Left lobe of liver (tissue), 2 donors: ENCODE measurements at places on chromosomes 7 and 10.
A peak's percentile ranks its signal among the peaks of the same experiment; 100 is the strongest.

GRCh38 chr10:70106958-70107791 is 25.4 kb downstream of the AIFM2 start:
- DNase-seq: no peak

GRCh38 chr7:106225856-106226255 is 58.9 kb downstream of the NAMPT start:
- no peak for DNase-seq

DNA sequence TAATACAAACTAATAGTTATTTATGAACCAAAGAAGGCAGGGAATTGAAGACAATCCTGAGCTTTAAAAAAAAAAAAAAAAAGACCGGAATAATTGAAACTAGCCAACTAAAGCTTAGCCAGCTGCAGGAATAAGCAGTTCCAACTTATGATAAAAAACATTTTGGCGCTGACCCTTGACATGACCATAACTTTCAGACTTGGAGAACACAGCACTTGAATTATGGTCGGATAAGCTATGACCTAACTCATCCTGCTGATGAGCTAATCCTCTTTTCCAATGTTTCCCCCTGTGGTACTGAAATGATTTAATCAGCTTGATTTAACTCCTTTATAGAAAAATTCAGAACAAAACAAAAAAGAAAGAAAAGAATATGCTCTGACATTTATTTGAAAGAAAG is 181.8 kb downstream of the DGKB start:
- no peak for DNase-seq

DNA sequence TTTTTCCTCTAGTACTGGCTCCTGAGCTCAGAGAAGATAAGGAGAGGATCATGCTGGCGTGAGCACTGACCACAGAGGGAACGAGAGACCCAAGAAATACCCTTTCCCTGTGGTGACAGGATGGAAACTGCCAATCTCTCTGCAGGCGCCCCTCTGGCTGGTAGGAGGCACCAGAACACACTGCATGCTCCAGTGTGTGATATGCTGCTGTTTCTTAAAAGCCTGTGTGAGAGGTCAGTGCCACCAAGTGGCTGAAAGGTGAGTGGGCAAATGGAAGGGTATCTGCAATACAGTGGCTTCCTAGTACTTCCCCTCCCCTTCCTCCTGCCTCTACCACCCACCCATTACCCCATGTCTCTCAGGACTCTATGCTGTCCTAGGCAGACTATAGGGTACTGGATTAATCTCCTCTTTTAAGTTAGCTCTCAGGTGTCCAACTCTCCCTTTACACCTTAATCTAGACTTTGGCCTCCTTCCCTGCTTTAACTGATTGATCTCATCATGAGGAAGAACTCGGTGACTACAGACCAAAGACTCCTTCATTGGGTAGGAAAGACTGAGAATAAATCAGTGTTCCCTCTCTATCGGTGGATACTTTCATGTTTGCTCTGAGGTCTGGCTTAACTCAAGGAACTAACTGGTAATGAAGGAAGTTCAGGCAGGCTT is 283.6 kb downstream of the ADRA2A start:
- peak; percentile 44 for DNase-seq

- DNase-seq: no peak
These were observed 67.7 kb downstream of the GPAM start for GRCh38 chr10:112115781-112116385.

- no peak for DNase-seq
These were observed 50.5 kb upstream of the COBL start for GRCh38 chr7:51366930-51367613.

- DNase-seq: no peak
These were observed 139.7 kb upstream of the PCBD1 start for GRCh38 chr10:71028066-71028465.

DNA sequence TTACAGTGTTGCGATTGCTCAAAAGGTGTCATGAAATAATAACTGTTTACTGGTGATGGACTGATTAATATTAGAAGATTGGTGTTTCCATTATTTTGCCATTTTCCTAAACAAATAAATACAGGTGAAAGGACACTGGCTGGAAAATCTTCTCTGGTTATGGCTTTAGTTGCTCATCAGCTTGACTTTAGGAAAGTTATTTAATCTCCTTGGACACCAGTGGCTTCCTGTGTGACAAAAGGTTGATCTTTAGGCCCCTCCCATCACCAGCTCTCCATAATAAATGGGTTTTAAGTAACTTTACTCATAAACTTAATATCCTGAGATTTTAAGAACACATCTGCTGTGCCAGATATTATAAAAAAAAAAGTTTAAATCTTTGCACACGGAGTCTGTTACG is 737 bp downstream of the CABCOCO1 start:
- DNase-seq: no peak

- DNase-seq: no peak
These were observed 440.1 kb upstream of the STEAP1 start for GRCh38 chr7:89714131-89714530.

DNA sequence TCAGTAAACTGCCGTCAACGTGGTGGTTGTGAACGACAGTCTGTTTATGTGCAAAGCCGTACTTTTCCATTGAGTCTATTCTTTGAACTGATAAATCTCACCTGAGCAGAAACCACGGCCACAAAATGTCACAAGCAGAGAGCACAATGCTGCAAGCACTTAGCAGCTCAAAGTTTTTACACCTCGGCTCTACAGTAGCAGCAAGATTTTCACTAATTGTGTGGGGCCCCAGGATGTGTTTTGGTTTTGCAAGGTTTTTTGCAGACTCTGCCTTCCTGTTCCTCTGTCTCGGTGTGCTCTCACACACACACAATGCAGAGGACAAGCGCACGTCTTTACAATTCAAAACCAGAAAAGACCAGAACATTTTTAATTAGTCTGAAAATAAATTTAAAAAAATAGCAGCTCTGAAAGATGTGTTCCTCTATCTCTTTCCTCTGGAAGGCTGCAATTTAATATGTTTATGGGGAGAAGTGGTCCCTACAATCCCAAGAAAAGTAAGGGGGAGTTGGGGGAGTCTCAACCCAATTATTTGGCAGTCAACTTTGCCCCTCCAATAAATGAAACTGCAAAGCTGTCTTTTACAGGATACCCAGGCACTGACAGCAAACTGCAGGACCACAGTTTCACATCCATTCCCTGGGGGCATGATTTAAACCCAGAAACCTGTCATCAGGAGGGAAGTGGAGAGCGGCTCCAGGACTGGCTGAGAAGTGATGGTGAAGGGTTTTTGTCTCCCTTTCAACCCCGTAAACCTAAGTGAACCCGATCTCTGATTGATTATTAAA is 73.8 kb upstream of the SFMBT2 start:
- DNase-seq: no peak

DNA sequence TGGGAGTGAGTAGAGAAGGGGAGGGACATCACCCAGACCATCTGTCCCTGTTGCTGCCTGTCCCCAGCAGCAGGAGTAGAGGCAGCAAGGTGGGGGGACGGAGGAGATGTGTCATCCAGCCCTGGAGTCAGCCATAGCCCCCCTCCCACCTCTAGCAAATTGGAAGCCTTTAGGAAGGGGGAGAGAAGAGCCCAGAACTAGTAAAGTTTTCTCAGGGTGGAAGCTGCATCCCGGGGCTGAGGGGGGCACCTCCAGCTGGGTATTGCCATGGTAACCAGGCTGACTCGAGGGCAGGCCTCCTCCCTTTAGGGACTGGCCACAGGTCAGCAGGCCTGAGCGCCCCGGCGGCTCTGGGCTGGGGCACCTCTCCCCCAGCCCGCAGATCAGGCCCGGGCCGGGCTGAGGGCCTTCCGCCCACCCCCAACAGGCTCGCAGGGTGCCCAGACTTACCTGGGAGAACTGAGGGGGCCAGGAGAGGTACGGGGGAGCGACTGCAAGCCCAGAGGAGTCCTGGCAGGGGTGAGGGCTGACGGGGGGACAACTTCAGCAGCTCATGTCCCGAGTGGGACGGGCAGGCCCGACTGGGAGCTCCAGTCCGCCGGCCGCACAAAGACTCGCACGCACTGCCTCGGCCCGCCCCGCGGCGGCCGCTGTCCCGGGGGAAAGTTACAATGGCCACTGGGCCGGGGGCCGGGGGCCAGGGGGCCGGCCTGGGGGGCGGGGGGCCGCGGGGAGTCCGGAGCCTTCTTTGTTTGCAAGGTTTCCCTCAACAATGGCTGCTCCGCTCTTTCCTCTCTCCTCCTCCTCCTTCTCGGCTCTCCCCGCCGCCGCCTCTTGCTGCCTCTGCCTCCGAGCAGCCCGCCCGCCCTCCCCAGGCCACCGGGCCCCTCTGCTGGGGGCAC is 6.0 kb downstream of the LDB1 start:
- DNase-seq: no peak

GRCh38 chr10:48470893-48471805 is 133.7 kb downstream of the ARHGAP22 start:
- peak; percentile 33 for DNase-seq

- DNase-seq: no peak
These were observed 12.2 kb upstream of the KLRG2 start for GRCh38 chr7:139495580-139496125.

DNA sequence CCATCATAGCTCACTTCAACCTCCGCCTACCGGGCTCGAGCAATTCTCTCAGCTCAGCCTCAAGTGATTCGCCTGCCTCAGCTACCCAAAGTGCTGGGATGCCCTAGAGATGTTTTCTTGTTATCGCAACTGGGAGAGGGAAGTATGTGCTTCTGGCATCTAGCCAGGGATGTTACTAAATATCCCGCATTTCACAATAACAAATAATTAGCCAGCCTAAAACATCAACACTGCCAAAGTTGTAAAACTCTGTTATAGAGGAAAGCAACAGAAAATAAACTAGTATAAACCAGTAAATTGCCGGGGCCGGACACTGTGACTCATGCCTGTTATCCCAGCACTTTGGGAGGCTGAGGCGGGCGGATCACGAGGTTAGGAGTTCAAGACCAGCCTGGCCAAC is 7.2 kb downstream of the INA start:
- DNase-seq: no peak

DNA sequence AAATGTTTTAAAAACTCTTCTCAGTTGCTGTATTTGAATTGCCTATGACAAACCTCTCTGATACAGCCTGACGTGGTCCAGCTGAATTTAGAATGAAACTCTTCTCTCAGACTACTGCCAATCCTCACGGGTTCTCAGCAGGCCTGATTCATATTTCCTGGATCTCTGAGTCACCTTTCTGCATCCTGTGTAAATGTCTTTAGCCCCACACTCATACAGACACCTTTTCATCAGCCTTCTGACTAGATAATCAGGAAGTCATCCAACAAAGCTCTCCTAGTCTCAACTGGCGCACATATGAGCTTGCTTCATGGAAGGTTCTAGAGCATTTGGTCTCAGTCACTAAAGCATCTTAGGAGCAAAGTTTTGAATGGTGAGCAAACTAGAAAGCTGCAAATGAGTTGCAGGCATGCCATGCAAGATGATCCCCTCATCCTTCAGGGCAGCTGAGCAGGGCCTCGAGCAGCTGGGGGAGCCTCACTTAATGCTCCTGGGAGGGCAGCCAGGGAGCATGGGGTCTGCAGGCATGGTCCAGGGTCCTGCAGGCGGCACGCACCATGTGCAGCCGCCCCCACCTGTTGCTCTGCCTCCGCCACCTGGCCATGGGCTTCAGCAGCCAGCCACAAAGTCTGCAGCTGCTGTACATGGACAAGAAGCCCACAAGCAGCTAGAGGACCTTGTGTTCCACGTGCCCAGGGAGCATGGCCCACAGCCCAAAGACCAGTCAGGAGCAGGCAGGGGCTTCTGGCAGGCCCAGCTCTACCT is 182.8 kb downstream of the ARHGAP12 start:
- DNase-seq: no peak

DNA sequence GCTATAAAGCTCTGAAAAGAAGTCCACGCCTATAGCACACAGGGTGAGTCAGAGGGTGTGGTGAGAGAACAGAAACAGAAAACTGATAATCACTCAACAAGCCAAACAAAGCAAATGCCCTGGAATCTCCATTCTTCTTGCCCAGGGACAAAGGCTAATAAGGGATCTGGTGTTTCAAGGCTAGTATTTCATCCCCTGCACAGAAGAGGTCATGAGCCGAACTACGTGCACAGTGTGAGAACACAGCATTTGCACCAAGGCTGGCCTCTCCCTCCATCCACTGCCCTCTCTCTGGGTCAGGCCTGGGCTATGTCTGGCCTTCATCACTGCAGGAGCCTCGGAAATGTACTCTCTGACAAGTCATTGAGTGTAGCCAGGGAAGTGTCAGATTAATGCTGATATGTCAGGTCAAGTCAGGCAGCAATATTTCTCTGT is 42.7 kb downstream of the PRR15 start:
- no peak for DNase-seq

DNA sequence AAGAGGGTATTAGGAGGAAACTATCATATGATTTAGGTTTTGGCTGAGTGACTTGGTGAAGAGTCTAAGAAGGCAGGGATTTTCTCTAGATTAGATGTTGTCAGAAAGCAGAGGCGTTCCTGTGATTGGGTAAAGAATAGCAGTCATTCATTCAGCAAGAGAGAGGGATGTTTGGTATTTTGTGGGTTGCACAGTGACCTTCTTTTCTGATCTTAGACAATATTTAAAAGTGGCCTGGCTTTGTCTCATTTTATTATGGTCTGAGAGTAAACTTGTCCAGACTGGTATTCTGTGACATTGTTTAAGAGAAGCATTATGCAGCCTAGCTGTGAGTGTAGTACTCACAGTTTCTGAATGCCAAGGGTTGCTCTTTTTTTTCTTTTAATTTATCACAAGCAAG is 18.5 kb downstream of the HYAL4 start:
- DNase-seq: no peak

- no peak for DNase-seq
These were observed 24.9 kb downstream of the PRLHR start for GRCh38 chr10:118570591-118570990.

- DNase-seq: no peak
These were observed 86.5 kb downstream of the DNAJB6 start for GRCh38 chr7:157423348-157423747.
